Esophagus (tissue), 2 donors: ENCODE measurements at places on chromosomes 1 and 21. TPM values are rescaled to one million over a fixed set of nuclear protein-coding genes. Genes with fewer than 3 reads are reported as not detected.

The RBM11 gene
- 1.7 TPM for polyA plus RNA-seq

The GRIK3 gene
- 0.16 TPM for polyA plus RNA-seq

The AMY1A gene
- polyA plus RNA-seq: not detected

The EFNA3 gene
- polyA plus RNA-seq: 21.7 TPM

The HFM1 gene
- 0.18 TPM for polyA plus RNA-seq

The TFAP2E gene
- polyA plus RNA-seq: 1.0 TPM

The RNU1-4 gene
- not detected for polyA plus RNA-seq
